H7 (cell line): ENCODE measurements at places on chromosomes 6 and 20. TPM values are rescaled to one million over a fixed set of nuclear protein-coding genes. Genes with fewer than 3 reads are reported as not detected.

GRCh38 chr6:100704961-100705360 lies 176.2 kb downstream of the ASCC3 start:
- no peak for DNase-seq

DNA sequence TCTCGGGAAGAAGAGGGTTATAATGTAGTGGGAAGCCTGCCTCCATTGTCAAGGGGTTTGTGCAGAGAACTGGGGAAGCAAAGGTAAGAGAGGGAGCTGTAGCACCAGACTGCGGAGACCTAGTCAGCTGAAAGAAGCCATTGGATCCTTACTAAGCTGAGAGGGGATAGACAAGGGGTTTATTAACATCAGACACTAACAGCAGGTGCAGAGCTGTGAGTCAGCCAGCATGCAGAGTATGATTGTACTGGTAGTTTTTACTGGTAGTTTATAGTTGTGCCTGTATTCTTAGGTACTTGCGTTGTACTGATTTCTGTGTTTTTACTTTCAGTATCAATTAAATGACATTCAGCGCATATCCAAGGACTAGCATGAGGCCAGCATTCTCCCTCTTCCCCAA lies 17.8 kb upstream of the COL19A1 start:
- no peak for DNase-seq

DNA sequence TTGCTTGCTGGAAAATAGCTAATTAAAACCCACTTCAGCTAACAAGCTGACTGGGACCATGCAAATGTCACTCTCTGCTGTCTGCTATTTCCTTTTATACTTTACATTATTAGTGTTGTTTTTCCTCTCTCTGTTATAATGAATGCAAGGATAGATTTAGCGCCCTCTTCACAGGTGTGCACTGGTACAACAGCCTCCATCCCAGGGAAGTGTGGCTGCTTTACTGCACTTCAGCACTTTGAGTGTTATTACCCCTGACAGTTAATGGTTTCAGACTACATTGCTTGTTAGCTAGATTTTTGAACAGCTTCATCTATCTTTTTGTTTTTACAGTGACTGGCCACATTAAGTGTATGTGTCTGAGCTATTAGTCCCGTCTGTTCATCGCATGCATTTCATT lies 405.7 kb downstream of the RNF144B start:
- no peak for DNase-seq

- DNase-seq: no peak
Measured at GRCh38 chr6:158174024-158174423, 5.9 kb downstream of the GTF2H5 start.

DNA sequence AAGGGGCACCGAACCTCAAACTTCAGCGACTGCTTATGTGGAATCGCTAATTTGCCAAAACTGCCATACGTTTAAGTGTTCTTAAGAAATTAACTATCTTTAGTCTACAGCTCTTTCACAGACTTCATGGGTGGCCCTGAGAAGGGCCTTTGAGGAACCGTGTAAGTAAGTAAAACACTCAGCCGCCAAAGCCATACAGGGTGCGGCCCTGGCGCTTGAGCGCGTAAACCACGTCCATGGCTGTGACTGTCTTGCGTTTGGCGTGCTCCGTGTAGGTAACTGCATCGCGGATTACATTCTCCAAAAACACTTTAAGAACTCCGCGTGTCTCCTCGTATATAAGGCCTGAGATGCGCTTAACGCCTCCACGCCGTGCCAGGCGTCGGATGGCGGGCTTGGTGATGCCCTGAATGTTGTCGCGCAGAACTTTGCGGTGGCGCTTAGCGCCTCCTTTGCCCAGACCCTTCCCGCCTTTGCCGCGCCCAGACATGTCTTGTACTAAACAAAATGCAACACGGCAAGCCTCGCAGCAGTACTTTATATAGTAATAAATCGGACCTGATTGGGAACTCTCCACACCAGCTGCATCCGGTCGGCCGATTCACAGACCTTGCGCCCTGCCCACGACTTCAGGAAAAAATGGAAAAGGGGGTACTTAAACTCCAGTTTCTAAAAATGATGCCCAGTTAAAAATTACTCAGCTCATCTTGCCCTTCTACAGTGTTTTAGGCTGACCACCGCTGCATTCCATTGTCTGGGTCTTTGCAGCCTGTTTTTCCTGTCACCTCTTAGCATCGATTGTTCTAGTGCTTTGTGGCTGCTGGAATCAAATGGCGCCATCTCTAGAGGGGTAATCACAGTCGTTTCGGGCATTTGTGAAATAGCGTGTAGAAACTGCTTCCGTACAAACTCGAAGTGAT lies 38.9 kb downstream of the OR2B2 start:
- peak; percentile 46 for DNase-seq

- peak; percentile 32 for DNase-seq
Measured at GRCh38 chr20:32160341-32160740, 47.2 kb downstream of the PLAGL2 start.

DNA sequence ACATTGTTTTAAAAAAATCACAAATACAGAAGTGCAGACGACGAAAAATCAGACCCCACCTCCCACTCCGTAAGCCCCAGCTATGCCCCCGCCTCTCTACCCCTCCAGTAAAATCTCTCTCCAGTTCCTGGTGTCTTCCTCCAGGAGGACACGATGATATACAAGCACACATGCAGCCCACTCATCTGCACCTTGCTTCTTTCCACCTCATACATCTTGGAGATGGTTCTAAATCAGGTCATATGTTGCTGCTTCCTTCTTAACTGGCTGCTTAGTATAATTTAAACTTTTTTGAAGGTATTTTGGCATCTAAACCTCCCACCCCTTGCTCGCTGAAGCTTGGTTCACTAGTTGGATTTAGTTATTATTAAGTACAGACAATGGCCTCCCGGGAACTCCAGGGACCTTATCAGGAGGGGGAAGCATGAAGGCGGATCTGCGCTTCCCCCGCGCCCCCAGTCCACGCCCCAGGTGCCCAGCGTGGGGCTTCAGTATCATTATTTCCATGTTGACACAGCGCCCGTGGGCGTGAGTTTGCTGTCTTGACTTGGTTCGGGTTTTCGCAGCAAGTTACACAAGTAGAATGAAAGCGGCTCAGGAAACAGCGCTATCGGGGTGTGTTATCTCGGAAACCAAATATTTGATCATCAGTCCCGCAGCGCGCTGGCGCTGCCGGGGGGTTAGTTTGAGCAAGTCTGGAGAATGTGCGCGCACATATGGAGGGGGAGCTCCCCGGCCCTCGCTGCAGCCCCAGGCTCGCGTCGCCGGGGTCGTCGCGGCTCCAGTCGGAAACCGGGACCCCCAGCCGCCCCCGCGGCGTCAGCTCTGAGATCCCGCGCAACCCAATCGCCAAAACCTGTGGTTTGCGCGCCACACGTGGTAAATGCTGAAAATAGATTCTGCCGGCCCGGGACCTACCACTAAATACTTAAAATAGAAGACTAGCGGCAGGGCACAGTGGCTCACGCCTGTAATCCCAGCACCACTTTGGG lies 2.3 kb downstream of the BMP7 start:
- peak; percentile 75 for DNase-seq

DNA sequence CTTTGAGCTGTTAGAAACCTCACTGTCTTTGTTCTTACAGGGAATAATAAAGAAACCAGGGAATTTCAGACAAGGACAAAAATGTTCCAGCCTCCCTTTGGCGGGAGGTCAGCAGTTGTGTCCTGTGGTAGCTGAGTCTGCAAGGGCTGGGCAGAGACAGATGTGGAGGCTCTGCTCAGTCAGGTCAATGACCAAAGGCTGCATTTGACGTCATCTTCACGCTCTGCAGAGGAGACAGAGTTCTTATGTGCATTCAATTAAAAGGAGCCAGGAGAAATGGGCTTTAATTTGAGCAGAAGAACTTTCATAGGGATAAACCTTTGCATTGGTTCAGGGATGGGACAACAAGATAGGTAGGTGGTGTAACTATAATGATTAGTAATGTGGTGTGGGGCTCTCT lies 45.1 kb upstream of the FOXA2 start:
- DNase-seq: no peak

FAM135A gene
- total RNA-seq: 29.1 and 37.3 TPM in 2 replicates

GRCh38 chr6:1399085-1399780 lies 9.9 kb downstream of the FOXF2 start:
- peak; percentile 60 for DNase-seq
